ENCODE measurements at places on chromosomes 5 and 9. TPM values are rescaled to one million over a fixed set of nuclear protein-coding genes. Genes with fewer than 3 reads are reported as not detected.

The AGXT2 gene
- not detected for total RNA-seq

The TAF11L10 gene
- not detected for total RNA-seq

The PSD2 gene
- total RNA-seq: not detected

The IL9 gene
- total RNA-seq: not detected

The ABO gene
- not detected for total RNA-seq

The SLC6A3 gene
- total RNA-seq: not detected

The SLC36A2 gene
- total RNA-seq: not detected

The LMX1B gene
- total RNA-seq: not detected

The RASGEF1C gene
- total RNA-seq: not detected

The ADRB2 gene
- total RNA-seq: 1.9 TPM

The PCSK1 gene
- not detected for total RNA-seq

The DOK3 gene
- total RNA-seq: 0.17 TPM

The CBY3 gene
- not detected for total RNA-seq

The CKMT2 gene
- total RNA-seq: 1.0 TPM

The C5orf24 gene
- 25.9 TPM for total RNA-seq

The IRGM gene
- total RNA-seq: not detected

The PCDHA1 gene
- total RNA-seq: not detected

Measured in bronchus fibroblast of lung (primary cell).